ENCODE measurements at places on chromosomes 7 and 10. TPM values are rescaled to one million over a fixed set of nuclear protein-coding genes. Genes with fewer than 3 reads are reported as not detected.

HOXA11 gene
- total RNA-seq = not detected

MEOX2 gene
- not detected for total RNA-seq

ADRB1 gene
- 0.13 TPM for total RNA-seq

IFIT1B gene
- not detected for total RNA-seq

SORCS1 gene
- 1.7 TPM for total RNA-seq

FAM241B gene
- 13.7 TPM for total RNA-seq

RBM20 gene
- 0.17 TPM for total RNA-seq

MYL10 gene
- total RNA-seq = 0.50 TPM

THSD7A gene
- total RNA-seq = 0.88 TPM

MRPL32 gene
- total RNA-seq = 97.2 TPM

TACC2 gene
- 54.8 TPM for total RNA-seq

ICA1 gene
- total RNA-seq = 29.2 TPM

TMEM225B gene
- not detected for total RNA-seq

TMEM26 gene
- 0.09 TPM for total RNA-seq

RADIL gene
- 4.7 TPM for total RNA-seq

CYP2E1 gene
- total RNA-seq = 0.13 TPM

WDFY4 gene
- not detected for total RNA-seq

ELN gene
- total RNA-seq = 0.55 TPM

PARD3 gene
- total RNA-seq = 47.2 TPM

CDC14C gene
- not detected for total RNA-seq

ZNF775 gene
- 9.7 TPM for total RNA-seq

BCAP29 gene
- total RNA-seq = 30.6 TPM

CWF19L1 gene
- 34.8 TPM for total RNA-seq

C10orf105 gene
- 0.26 TPM for total RNA-seq

LSM5 gene
- 108 TPM for total RNA-seq

ACSM6 gene
- total RNA-seq = not detected

VPS37D gene
- total RNA-seq = 1.3 TPM

CPVL gene
- total RNA-seq = 28.0 TPM

RASA4B gene
- 3.7 TPM for total RNA-seq

CNPY1 gene
- total RNA-seq = not detected

ZNF735 gene
- total RNA-seq = not detected

EN2 gene
- 0.15 TPM for total RNA-seq

HOXA1 gene
- total RNA-seq = not detected

TWIST1 gene
- not detected for total RNA-seq

CDK14 gene
- total RNA-seq = 23.9 TPM

CRHR2 gene
- 0.07 TPM for total RNA-seq

Data from H9 (cell line).